ENCODE measurements at places on chromosomes 6 and 20.

GRCh38 chr6:120671519-120671918, 662.8 kb downstream of the TBC1D32 start:
- ATAC-seq: no peak

DNA sequence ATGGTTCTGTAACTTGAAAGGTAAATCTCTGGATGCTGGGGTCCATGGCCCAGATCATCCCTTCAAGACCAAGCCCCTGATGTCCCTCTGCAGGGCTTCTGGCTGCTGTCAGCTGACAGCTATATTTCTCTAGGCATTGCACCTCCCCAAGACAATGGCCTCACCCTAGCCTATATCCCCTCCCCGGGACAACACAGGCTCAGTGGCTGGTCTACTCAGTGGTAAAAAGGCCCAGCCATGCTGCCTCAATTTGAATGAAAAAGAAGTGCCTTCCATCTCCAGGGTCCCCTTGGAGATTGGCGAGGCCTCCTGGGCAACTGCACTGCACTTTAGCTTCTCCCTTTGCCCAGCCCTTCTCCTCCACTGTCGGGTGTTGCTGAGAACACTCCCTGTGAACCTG, 602.8 kb downstream of the CDH26 start:
- no peak for ATAC-seq

DNA sequence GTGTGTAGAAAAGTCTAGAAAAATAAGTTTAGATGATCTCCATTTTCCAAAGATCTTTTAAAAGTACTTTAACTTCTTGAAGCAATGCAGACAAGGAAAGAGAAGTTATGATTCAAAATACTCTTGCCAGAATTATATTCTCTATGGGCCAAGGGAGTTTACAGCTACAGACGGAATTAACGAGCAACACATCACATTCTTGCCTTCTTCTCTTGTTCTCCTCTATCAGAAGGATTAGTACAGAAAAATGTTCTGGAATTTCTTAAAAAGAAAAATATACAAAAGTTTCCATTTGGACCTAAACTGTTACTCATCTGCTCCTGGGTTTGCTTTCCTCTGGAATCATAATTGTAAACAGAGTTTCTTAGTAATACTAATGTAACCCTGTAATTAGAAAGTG, 284.7 kb upstream of the HSF2 start:
- no peak for ATAC-seq

DNA sequence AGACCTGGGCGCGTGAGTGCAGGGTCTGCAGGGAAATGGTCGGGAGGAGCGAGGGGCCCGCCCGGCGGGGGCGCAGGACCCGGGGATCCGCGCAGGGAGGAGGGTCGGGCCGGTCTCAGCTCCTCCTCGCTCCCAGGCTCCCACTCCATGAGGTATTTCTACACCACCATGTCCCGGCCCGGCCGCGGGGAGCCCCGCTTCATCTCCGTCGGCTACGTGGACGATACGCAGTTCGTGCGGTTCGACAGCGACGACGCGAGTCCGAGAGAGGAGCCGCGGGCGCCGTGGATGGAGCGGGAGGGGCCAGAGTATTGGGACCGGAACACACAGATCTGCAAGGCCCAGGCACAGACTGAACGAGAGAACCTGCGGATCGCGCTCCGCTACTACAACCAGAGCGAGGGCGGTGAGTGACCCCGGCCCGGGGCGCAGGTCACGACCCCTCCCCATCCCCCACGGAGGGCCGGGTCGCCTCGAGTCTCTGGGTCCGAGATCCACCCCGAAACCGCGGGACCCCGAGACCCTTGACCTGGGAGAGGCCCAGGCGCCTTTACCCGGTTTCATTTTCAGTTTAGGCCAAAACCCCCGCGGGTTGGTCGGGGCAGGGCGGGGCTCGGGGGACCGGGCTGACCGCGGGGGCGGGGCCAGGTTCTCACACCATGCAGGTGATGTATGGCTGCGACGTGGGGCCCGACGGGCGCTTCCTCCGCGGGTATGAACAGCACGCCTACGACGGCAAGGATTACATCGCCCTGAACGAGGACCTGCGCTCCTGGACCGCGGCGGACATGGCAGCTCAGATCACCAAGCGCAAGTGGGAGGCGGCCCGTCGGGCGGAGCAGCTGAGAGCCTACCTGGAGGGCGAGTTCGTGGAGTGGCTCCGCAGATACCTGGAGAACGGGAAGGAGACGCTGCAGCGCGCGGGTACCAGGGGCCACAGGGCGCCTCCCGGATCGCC, 54.2 kb upstream of the HLA-A start:
- peak; percentile 93 for ATAC-seq

DNA sequence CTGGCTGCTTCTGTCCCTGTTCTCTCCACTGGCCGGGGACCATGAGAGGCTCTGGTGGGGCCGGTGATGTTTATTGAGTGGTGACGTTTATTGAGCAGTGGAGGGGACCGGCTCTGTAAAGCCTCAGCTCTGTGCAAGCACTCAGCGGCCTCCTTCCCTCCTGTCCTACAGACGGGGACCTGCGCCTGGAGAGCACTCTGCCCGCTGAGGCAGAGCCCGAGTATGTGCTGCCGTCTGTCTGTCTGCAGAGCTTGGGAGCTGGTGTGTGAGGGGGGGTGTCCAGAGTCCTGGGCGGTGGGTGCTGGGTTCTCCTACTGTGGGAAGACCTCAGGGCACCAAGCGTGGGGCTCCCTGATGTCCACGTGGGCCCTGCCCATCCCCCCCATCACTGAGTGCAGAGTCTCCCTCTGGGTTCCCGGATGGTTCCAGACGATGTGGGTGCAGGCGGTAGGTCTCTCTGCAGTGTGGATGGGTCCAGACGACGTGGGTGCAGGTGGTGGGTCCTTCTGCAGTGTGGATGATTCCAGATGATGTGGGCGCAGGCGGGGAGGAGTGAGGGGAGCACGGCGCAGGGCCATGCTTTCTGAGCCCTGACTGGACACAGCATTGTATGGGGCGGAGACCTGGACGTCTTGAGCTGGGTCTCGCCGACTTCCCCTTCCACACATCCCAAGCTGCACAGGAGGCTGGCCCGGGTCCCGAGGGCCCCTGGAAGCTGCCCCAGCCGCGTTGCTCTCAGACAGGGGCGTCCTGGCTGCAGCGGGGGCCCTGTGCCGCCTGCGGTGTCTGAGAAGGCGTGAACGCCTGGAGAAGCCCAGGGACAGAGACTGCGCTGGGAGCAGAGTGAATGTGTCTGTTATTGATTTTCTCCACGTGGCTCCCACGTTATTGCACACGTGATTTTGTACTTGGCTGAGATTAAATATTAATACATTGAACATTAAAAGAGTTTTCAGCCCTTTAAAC, 14.9 kb upstream of the BHLHE23 start:
- ATAC-seq: no peak

DNA sequence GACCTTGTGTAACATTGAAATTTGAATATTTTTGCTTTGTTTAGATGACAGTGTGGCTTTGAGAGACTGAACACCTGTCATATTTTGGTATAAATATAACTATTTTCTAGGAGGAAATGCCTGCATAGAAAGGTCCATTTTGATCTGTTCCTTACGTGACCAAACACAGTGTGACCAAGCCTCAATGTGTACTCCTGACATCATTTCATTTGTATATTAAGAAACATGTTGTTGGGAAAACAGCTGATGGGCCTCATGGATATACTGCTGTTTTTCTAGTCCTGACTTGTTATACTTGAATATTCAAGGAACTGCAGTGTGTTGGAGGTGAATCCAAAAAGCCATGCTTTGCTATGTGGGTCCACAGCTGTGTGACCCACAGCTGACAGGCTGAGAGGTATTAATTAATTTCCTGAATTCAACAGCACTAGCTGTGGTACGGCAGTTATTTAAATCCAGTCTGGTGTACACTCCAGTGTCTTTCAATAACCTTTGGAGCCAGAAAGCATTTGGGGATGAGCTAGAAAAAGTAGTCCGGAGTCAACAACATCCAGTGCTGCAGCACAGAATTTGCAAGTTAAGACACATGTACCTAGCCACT, 18.9 kb downstream of the NCOA7 start:
- ATAC-seq: no peak
